ENCODE measurements at places on chromosomes 12 and 14. TPM values are rescaled to one million over a fixed set of nuclear protein-coding genes. Genes with fewer than 3 reads are reported as not detected.

- DNase-seq = no peak
Observed at GRCh38 chr14:87952307-87953094, 40.5 kb downstream of the GALC start.

DNA sequence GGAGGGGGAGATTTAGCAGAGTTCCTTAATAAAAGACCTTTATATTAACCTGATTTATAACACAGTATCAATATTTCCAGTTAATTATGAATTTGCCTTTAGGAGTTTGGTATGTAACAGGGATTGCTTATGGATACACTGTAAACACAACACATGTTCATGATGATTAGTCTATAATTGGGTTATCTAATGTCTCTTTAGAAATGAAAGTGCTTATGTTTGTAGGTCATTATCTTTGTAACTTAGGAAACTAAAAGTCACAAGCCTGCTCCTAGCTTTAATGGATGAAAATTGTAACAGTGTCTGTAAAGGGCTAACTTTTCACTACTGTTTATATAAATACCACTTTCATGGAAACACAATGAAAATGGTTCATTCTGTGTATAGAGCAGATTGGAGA lies 9.4 kb downstream of the PDE3A start:
- DNase-seq = no peak

The OR4Q2 gene
- not detected for total RNA-seq

DNA sequence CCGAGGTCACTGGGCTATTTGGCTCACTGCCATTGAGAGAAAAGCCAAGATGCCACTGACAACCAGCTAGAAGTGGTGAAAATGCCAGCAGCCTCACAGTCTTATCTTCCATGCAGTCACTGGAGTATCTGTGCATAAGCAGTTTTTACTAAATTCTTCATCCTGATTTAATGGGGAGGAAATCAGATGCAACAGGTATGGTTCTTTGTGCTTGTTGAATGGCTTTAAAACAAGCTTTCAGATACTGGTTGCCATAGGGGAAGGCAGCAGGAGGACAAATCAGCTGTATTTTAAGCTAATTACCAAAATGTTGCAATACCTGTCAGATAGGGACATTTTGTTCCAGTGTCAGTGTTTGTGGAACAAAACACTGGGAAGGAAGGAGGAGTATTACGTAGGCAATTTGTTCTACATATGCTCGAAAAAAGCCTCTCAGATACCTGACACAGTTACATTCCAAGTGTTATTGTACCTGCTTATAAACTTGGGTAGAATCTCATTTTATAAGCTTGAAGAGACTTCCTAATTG lies 54.1 kb upstream of the ARHGAP5 start:
- DNase-seq = no peak

GRCh38 chr14:59969319-59969718 lies 49.4 kb downstream of the LRRC9 start:
- DNase-seq = no peak

DNA sequence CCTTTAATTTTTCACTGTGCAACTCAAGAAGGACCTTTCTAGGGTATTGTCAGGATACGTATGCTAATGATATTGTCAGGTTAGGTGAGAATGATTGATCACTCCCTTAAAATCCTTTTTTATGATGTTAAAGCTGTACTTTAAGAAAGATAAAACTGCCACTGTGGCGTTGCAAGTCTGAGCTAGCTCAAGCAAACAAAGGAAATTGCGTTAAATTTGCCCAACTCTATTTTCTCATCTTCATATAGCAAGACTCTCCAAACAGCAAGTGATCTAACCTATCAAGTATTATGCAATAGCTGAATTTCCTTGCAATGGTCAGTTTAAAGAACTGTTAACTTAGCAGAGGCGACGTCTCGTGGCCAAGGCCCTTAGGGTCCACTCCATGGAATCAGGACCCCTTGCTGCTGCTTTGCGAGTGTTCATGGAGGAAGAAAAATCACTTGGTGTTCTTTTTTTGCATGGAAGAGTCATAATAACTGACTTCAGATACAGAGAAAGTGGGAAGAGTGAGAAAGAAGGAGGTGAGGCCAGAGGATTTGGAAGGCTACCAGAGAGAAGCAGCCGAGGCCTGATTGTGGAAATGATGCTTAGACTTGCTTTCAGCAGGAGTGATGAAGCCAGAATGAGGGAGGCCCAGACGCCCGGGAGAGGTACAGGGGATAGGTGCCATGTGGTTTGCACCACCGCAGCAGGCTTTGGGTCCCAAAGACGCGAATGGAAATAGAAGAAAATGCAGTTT lies 2.5 kb downstream of the TRAF3 start:
- DNase-seq = peak; percentile 44
